ENCODE measurements at places on chromosomes 2 and 18.

- DNase-seq: no peak
Observed at GRCh38 chr2:160255408-160255807, 55.3 kb upstream of the ITGB6 start.

GRCh38 chr2:55995211-55995610, 71.6 kb upstream of the EFEMP1 start:
- DNase-seq: no peak

GRCh38 chr18:66495844-66496243, 108.0 kb downstream of the CDH19 start:
- DNase-seq: peak; percentile 58

DNA sequence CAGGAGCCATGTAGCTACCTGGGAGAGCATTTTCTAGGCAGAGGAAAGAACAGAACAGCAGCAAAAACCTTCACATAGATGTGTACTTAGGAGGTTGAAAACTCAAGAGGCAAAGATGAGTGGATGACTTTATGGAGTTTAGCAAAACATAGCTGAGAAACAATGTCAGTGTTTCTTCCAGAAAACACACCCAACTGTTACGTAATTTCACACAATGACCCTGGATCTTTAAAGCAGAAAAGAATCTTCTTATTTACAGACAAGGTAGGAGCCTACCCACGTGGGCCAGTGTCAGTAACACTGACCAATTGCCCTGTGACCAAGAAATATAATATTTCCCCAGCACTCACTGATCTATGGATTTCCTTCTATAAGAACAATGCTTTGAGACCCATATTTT, 254.6 kb downstream of the CDH20 start:
- no peak for DNase-seq

- no peak for DNase-seq
Observed at GRCh38 chr18:3620146-3621119, 170.5 kb downstream of the TGIF1 start.

DNA sequence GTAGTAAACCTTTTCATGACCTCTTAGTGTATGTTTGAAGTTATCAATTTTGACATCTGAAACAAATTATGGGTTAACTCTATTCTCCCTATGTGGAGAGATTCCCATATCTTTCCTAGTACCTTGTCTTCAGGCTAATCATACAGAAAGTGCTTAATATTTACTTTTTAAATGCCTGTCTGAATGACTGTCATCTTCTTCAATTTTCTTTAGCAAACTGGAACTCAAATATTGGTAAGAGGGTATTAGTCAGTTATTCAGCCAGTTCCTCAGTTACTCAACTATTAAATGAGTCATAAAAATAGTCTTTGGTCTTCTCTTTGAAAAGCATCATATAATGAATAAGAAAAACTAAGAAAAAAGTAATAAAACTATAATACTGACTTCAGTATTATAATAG, 1038.0 kb upstream of the PIK3C3 start:
- DNase-seq: no peak

DNA sequence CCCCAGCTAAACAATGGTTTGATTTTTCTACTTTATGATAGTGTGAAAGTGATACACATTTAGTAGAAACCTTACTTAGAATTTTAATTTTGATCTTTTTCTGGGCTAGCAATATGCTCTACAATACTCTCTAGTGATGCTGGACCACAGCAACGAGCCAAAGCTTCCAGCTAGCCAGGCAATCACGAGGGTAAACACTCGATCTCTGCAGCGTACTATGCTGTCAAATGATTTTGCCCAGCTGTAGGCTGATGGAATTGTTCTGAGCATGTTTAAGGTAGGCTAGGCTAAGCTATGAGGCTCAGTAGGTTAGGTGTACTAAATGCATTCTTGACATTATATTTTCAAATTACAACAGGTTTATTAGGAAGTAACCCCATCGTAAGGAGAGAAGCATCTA, 207.5 kb downstream of the LRRTM4 start:
- DNase-seq: no peak

- DNase-seq: peak; percentile 80
Observed at GRCh38 chr18:55321265-55322177, 266.5 kb downstream of the TCF4 start.

DNA sequence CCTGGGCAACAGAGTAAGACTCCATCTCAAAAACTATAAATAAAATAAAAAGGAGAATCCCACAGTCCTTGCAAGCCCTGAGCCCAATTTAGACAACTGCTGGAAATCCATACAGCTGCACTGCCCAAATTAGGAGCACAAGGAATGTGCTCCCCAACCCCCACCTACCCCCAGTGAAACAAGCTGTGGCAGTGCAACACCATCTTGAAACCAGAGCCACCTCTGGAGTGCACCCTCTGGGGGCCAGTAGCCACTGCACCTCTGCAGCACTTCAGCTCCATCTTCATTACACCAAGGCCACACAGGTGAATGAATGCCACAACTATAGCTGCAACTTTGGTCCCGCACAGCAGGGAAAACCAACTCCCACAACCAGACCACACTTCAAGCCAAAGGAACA, 37.3 kb downstream of the USP34 start:
- DNase-seq: no peak

- DNase-seq: no peak
Observed at GRCh38 chr18:10317864-10318690, 136.4 kb upstream of the APCDD1 start.

- no peak for DNase-seq
Observed at GRCh38 chr2:240814946-240815760, 4.9 kb downstream of the KIF1A start.

DNA sequence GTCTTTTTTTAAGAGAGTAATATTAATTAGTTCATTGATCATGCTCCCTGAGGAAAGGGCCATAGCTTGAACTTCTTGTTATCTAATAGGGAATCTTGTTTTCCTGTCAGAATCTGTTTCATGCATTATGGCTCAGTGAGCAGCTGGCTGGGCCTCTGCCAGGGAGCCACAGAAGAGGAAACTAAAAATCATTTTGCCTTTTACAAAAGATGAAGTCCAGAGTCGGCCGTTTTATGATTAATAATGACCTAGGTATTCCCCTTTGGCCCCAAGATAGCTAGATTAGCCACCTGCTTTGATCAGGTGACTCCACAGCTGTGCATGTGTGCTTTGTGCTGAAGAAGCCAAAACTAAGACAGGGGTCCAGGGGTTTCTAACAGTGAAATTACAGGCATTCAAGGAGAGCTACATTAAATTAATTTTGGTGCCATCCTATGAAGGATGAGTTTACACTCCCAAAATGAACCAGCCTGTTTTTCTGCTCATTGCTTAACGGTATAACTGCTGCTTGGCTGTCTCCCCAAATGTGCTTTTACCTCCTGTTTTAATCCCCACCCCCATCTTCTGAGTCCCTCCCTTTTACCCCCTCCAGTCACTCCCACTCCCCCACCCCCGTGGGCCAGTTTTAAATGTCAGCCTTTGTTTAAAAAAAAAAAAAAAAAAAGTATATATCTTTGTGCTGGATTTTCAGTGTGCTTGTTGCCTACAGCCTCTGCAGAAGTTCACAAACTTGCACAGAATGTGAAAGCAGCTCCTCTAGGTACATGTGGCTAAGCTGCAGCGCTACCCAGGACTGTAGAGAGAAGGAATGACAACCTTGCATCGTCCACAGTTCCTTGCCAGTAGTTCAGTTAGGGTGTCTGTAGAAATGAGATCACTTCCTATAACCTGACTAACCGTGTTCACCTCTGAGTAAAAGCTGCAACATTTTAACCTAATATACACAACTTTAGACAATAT, 93.1 kb downstream of the CABLES1 start:
- no peak for DNase-seq

GRCh38 chr2:176364273-176364977, 95.2 kb downstream of the MTX2 start:
- no peak for DNase-seq

- no peak for DNase-seq
Observed at GRCh38 chr2:8264981-8265380, 416.9 kb upstream of the ID2 start.
